ENCODE measurements at places on chromosomes 1 and 21.

GRCh38 chr1:239293350-239294110, 92.8 kb upstream of the CHRM3 start:
- no peak for DNase-seq

GRCh38 chr1:109516872-109517271, 7.3 kb upstream of the AMIGO1 start:
- DNase-seq: peak; percentile 3

- DNase-seq: no peak
Measured at GRCh38 chr21:14486869-14487268, 59.2 kb downstream of the SAMSN1 start.

- no peak for DNase-seq
Measured at GRCh38 chr1:205512059-205513045, 7.9 kb downstream of the CDK18 start.

DNA sequence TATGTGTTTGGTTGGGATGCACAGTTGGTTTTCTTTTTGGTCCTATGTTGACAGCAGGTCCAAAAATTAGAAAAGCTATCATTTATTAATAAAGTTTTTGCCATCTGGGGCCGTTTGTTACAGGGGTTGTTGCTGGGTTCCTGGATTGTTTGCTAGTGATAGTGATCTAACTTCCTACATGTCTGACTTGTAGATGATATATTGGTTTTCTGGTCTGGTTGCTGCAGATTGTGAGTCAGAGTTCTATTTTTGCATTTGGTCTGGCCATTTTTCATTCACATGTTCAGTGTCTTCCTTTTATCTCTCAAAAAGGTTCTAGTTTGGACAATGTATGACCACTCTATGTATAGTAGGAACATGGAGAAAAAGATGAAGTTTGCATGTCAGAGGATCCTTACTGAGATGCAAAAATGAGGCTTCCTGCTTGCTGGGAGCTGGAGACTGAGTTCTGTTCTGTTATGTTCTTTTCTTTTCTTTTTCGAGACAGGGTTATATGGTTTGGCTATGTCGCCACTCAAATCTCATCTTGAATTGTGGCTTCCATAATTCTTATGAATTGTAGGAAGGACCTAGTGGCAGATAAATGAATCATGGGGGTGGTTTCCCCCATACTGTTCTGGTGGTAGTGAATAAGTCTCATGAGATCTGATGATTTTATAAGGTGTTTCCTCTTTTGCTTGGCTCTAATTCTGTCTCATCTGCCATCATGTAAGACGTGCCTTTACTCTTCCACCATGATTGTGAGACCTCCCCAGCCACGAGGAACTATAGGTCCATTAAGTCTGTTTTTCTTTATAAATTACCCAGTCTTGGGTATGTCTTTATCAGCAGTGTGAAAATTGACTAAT, 4.2 kb upstream of the NVL start:
- no peak for DNase-seq
